NCI-H1092 treated with DMSO at 0.1 percent for 48 hours (cell line): ENCODE measurements at places on chromosomes 4 and X.

DNA sequence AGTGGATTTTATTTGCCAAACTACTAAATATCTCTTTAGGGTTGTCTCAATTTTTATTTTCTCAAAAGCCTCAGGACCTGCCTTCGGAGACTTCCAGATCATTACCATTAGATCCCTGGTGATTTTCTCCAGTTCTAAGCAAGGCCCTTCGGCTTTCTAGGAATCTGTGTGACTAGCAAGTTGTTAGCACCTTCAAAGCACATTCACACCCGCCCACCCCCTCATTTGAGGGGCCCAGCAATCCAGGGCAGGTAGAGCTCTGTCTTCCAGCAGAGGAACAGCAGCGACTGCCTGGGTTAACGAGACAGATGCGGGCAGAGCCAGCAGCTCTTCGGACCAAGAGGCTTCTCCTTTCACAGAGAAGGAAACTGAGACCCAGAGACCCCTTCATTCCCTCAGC is 2.0 kb downstream of the WDR1 start:
- DNase-seq = no peak

DNA sequence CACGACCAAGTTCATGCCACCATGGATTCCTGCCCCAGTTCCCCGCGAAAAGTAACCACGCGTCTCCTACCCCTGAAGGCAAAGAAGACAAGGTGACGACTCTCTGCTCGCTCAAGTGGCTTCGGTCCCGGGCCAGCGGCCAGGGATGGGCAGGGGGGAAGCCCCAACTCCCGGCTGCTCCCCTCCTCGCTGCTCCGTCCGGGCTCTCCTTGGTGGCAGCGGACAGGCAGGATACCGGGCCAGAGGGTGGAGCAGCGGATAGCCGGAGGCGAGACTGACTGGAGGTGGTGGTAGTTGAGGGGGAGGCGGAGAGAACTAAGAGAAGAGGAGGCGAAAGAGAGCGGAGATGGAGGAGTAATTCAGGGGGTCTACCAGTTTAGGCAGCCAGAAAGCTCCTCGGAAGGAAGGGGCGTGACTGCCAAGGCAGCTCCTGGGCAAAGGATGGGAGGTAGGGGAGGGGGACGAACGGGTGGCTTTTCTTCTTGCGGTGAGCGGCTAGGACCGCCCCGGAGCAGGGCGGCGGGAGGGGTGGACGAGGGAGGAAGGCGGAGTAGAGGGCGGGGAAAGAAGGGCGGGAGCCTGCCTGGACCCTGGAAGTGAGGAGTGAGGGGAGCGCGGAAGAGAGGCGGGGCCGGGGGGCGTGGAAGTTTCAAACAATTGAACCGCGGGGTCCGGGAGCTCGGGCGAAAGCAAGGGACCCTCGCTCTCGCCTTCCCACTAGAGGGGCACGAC is at the start of gene AMOT:
Gene AMOT (minus strand): TSS at position 450 of the 732 bp plus-strand sequence. CDS start 17,705 bp downstream, outside the sequence.
- DNase-seq = peak; percentile 79

- no peak for DNase-seq
Observed at GRCh38 chrX:142249721-142250120, 44.6 kb upstream of the MAGEC2 start.

- DNase-seq = no peak
Observed at GRCh38 chr4:93403571-93403970, 425.0 kb upstream of the ATOH1 start.

DNA sequence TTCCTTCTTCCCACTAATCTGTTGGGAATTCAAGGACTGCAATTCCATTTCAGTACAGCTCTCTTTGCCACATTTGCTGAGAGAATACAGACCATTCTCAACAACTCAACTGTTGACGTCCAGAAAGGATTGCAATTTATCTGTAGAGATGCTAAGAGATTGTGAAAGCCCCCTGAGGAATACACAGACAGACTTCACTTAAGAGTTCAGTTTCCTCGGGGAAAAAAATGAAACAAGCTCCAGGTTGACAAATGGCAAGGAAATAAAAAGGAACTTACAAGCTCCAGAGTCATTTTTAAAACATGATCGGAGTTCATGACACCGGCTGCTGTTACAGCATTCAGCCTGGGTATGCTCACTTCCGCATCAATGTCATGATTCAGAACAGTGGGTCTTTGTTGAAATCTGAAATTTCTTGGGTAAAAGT is 13.8 kb downstream of the TLR10 start:
- no peak for DNase-seq

- no peak for DNase-seq
Observed at GRCh38 chr4:19835429-19835828, 416.3 kb upstream of the SLIT2 start.
